T-helper 1 cell (primary cell): ENCODE measurements at places on chromosomes 1 and 21.

DNA sequence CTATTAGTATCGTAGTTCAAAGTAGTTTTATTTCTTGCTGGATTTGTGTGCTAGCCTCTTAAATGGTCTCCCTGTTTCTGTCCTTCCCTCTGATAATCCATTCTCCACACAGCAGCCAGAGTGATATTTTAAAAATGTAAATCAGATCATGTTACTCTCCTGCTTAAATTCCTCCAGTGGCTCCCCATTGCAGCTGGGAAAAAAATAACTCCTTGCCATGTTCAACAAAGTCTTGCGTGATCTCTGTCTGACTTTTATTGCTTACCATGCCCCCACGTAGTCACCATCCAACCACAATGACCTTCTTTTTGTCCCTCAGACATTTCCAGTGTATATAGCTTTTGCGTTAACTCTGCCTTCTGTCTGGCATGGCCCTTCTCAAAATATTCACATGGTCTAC is 178.8 kb downstream of the FGGY start:
- DNase-seq, result no peak

GRCh38 chr1:89865498-89866382 is 44.9 kb downstream of the LRRC8D start:
- no peak for DNase-seq

GRCh38 chr1:47569681-47570470 is 132.0 kb downstream of the FOXD2 start:
- no peak for DNase-seq

GRCh38 chr1:22704440-22705067 is 6.1 kb upstream of the EPHB2 start:
- peak; percentile 41 for DNase-seq

GRCh38 chr1:80462006-80462405 is 1338.7 kb upstream of the ADGRL2 start:
- no peak for DNase-seq

GRCh38 chr1:209585197-209585596 is 1.7 kb downstream of the CAMK1G start:
- no peak for DNase-seq
